ENCODE measurements at places on chromosomes 6 and 20. TPM values are rescaled to one million over a fixed set of nuclear protein-coding genes. Genes with fewer than 3 reads are reported as not detected.

DNA sequence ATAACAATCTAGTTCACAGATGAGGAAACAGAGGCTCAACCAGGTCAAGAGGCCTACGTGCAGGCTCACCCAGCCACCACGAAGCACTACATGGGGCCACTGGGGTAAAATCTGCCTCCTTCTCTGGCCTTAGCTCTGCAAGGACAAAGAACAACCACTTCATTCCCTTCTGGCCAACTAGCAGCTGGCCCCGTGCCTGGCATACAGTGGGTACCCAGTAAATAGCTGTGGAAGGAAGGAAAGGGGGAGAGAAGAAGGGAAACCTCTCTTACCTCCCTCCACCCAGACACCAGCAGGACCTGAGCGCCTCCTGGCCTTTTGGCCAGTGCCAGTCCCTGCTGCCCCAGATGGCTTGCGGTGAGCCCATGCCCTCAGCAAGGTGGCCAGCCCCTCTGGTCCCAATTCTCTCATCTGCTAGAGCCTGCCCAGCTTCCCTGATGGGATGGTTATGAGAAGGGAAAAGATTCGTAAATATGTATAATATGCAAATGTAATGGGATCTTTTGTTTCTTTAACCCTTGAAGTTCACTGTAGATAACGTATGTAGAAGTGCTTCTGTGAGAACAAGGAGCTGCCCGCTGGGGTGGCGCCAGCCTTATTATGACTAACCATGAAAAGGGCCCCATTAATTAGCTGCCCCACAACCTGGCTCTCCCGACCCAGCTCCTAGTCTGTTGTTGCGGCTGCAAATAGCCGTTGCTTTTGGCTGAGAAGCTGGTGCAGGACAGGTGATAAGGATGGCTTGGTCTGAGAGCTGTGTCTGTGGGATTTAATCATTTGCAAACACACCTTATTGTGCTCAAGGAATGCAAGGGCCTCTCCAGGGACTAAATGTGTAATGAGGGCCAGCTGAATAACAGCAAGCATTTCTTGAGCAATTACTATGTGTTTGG, 62.0 kb downstream of the DLGAP4 start:
- no peaks in the 10 kb centered on the region for H3K4me1 ChIP-seq
- no peak overlapping the region for H3K4me3 ChIP-seq
- peaks cover 9% of the 10 kb centered on the region for H3K27me3 ChIP-seq
- H3K36me3 ChIP-seq = no peaks in the 10 kb centered on the region

GTF3C6 gene
- polyA plus RNA-seq = 120 TPM

CLVS2 gene
- not detected for polyA plus RNA-seq

SLPI gene
- not detected for polyA plus RNA-seq

VWA7 gene
- 1.8 TPM for polyA plus RNA-seq
